B cell (primary cell): ENCODE measurements at places on chromosomes 13 and 19.

GRCh38 chr13:100694722-100695508, 20.3 kb upstream of the TMTC4 start:
- DNase-seq = no peak

GRCh38 chr13:75341028-75341427, 140.9 kb downstream of the TBC1D4 start:
- DNase-seq = peak; percentile 12

DNA sequence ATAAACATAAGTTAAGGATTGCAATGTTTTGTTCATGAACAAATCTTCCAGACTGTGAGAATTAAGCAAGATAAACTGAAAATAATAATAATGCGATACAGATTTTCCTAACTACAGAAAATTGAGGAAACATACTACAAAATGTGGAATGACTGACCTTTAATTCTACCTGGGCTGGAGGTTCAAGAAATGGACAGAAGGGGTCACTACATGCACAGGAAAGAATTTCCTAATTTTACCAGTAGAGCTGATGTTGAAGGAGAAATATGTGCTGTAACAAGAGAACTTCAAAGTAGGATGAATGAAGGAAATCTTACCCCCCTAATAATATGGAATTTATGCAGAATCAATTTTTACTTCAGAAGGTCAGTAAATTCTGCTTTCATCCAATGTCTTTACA, 62.3 kb downstream of the ZNF627 start:
- no peak for DNase-seq

- no peak for DNase-seq
Observed at GRCh38 chr13:60765700-60766411, 368.8 kb downstream of the TDRD3 start.

DNA sequence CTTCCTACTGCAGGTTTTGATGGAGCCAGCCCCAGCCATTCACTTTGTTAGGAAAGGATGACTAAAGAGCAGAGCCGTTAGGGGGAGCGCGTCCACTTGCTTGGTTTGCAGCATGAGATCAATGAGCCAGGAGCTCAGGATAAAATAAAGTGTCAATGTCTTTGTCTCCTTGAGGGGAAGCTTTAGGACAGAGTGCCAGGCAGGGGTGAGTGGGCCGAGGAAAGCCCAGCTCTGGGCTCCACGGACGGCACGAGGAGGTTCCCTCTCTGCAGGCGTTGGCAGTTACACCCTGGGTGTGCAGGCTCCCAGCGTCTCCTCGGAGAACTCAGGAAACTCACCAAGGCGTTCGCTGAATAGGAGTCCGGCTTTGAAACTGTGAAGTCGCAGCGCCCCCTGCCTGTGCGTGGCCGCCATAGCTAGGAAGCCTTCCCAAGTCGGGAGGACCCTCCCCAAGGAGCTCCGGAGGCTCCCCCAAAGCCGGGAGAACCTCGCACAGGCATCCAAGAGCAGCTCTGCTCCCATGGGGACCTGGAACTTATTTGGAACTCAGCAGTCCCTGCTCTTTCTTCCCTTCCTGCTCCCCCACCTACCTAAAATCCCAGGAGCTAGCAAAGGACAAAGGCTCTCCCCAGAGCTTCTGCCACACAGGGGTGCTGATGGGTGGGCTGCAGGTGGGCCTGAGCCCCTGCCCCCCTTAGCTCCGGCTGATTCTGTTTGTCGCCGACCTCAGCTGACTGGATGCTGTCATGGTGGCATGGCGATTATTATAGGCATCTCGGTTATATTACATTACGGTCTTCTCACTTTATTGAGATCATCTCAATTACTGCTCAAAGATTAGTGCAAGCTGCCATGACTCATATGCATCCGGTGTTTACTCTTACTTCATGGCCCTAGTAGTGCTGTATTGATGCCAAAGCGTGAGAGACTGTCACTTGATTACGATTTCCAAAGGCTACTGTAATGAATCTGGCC, 34.4 kb downstream of the GSX1 start:
- peak; percentile 79 for DNase-seq

DNA sequence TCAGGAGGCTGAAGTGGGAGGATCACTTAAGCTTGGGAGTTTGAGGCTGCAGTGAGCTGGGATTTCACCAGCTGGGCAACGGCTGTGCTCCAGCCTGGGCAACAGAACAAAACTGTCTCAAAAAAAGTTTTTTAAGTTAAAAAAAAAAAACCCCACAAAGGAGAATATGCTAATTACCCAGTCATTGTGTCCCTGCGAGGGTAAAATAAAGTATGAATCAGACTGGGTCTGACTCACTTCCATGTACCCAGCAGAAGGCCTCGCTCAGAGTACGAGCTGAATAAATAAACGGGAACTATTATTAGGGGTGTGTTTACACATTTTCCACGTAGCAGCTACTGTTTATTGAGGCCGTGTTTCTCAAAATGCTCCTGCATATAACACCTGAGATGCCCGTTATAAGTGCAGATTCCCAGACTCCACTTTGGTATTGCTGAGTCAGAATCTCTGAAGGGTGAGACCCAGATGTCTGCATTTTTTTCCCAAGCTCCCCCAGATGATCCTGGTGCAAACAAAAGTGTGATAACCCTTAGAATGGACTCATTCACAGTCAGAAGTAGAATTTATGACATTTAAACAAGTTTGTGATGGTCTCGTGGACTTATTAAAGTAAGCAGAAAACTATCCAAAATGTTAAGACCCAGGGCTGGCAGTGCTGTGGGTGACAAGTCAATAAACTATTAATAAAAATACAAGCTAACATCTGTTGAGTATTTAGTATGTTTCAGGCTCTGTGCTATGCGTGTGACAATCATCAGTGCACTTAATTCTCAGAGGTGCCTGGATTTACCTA, 28.2 kb downstream of the KCNC3 start:
- DNase-seq = no peak

GRCh38 chr19:45066921-45067661, 9.2 kb downstream of the ZNF296 start:
- DNase-seq = no peak
